MM.1S (cell line): ENCODE measurements at places on chromosomes 5 and 9.

DNA sequence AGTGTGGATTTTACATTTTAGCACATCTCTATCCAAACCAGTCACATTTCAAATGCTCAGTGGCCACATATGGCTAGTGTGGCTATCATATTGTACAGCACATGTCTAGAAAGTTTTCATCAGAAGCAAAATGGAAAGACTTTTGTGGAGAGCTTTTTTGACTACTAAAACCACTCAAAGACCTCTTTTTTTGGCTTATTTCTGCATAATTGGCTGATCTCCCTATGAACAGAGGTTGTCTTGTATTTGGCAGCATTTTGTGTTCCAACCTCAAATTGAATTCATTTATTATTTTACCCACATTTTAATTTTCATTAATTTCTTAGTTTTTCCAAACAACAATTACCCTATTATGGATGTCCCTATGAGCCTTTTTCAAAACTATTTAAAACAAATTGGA, 395.7 kb downstream of the TLE1 start:
- DNase-seq, result no peak

DNA sequence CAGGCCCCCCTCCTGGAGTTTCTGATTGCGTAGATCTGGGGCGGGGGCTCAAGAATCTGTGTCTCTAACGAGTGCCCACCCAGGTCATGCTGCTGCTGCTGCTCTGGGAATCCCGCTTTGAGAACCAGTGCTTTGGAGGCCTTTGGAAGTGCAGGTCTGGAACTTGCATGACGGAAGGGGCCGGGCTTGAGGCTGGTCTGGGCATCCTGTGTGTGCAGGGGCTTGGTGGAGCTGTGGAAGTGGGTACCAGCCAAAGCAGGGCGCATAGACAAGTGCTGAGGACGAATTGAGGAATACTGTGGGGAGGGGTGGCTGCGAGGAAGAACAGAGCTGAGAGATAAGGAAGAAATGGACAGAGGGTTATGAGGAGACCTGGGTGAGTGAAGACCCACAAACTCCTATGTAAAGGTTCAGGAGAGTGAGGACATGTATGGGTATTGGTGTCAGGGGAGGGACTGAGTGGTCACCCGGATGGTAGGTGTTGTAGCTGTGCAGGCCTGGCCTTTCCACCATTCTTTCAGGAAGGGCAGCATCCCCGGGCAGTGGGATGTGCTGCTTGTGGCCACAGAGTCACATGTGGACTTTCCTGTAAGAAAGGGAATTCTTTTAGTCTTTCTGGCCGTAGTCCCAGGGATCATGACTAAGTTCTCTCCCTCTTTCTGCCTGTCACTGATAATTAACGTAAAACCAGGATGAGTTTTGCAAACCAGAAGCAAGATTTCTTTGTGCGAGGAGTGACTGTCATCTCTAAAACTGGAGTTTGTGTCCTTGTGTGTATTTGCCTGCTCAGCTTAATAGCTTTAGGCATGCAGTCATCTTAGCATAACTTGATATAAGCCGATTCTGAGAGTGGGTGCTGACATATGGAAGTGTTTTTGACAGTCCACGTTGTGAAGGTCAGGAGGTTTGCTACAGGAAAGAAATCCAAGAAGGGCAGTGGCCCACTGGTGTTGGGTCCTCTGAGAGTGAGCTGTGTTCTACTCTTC, 43.3 kb upstream of the TJP2 start:
- no peak for DNase-seq

DNA sequence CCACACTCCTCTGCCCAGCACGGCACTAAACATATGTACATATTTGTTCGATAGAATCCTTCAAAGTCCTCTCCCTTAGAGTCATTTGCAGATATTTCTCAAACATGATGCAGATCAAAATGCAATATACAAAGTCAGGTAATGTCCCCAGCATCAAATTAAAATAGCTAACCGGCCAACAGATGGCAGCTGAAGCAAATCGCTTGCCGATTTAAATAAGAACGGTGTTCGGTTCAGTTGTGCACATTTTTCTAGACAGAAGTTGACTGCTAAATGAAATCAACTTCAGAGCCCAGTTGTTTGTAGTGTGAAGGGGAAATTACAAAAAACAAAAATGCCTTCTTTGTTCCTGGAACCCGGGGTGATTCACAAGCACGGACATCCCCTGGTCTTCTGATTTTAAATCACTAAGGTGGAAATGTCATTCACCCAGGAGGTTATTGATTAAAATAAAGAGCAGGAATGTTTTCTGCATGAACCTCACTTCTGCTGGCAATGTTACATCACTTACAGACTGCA, 219.2 kb downstream of the EBF1 start:
- no peak for DNase-seq

DNA sequence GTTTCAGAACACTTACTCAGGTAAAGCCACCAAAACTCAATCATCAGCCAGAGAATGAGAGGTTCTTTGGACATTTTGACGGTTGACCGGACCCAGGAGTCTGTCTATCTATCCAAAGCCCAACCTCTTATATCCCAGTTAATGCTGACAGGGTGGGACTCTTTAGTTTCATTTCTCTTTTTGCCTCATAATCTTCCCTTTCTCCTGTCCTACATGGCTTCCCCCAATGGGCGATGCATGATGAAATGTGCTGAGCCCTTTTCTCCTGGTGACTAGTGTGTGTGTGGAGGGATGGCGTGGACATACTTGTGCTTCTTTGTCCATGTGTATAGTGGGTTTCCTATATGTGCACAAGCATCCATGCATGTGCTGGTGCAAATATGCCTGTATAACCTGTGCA, at the start of gene TIMD4:
TIMD4 (minus strand) TSS at position 102 of the 400 bp plus-strand sequence; CDS start at position 74, 28 bp downstream.
- DNase-seq, result no peak

DNA sequence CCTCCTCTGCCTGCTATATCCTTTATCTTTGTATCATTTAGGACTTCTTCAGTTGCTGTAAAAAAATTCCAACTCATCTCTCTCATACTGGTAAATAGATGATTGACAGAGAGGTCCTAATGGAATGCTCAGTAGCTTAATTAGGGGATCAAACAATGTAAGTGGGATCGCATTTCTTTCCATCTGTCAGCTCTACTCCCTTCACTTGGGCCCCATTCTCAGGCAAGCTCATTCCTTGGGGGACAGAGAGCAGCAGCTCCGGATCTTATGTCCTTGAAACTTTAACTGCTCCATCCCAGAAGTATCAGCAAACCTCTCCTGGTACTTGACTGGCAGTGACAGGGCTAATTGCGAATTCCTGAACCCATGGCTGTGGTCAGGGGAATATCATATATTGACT, 146.7 kb downstream of the YTHDC2 start:
- no peak for DNase-seq

GRCh38 chr5:87210743-87211142, 56.9 kb upstream of the RASA1 start:
- DNase-seq, result no peak
